ENCODE measurements at places on chromosomes 7 and 10.

- DNase-seq = no peak
Measured at GRCh38 chr10:72099600-72099921, 11.2 kb upstream of the SPOCK2 start.

DNA sequence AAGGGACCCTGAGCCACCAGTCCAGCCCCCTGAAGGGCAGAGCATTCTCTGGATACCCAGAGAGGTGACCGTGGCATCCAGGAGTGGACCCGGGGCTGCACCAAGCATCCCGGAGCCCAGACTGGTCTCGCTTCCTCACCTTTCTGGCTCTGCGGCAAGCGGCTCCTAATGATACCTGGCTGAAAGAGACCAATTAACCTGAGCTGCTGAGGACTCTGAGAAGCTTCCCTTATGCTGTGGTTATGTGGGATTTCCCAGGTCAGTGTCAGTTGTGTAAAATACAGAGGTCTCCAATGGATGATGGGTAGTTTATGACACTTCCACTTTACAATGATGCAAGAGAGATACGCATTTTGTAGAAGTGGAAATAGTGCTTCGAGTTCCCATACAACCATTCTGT lies 51.5 kb downstream of the PFKFB3 start:
- DNase-seq = no peak

GRCh38 chr10:114388275-114388674 lies 16.0 kb downstream of the AFAP1L2 start:
- no peak for DNase-seq

GRCh38 chr10:5619362-5620211 lies 46.8 kb downstream of the ASB13 start:
- no peak for DNase-seq

- no peak for DNase-seq
Measured at GRCh38 chr10:126628746-126629145, 41.7 kb downstream of the C10orf90 start.

DNA sequence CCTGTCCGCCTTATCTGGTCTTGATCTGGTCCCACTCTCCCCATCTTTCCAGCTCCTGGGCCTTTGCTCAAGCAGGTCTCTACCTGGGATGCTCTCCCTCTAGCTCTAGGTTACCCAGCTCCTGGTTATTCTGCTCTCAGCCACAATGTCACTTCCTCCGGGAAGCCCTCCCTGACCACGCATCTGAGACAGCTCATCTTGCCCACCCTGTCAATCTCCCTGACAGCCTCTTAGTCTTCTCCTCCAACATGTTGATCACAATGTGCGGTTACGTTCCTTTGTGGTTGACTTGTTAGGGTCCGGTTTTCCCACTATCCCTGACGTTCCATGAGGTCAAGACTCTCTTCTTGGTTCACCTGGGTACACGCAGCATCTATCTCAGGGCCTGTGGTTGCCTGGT lies 55.6 kb downstream of the GOLGA7B start:
- no peak for DNase-seq

DNA sequence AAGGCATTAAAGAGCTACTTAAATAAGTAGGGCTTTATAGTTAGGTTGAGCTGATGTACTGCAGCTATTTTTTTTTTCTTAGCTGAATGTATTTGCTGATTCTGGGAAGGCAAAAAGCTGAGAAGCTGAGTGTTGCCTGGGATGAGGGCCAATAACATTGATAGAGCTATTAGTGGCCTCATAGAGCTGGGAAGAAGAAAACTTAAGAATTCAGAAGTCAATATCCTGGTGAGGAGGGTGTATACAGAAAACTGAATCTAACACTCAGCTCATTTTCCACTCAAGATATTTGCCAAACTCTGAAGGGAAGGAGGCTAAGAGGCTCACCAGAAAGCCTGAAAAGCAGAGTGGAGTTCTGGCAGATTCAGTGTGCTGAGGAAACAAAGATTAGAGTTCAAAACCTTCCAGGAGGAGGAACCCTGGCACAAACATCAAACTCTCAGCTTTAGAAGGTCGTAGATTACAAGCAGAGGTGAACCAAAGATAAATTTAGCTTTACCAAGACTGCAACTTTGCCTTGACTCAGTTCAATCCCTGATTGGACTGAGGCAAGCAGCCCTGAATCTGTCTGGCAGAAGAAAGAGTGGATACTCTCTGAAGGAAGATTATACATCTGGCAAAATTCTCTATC lies 11.3 kb downstream of the PPP1R3C start:
- DNase-seq = no peak

GRCh38 chr7:110760341-110760740 lies 330.6 kb upstream of the LRRN3 start:
- no peak for DNase-seq

DNA sequence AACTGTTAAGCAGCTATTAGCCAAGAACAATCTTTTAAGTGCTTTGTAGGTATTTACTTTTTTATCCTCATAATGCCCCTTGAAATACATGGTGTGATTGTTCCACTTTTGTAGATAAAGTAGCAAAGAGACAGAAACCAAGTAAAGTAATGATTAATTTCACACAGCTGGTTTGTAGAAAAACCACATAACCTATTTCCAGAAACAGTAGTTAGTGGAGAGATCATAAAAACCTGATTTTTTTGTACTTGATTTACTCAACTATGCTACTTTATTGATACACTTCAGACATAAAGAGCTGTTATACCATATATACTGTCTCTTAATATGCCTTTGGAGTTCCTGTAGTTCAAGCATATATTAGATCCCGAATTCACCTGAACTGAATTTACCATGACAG lies 118.4 kb downstream of the SEMA3A start:
- no peak for DNase-seq

- DNase-seq = no peak
Measured at GRCh38 chr7:98354511-98355249, 46.2 kb downstream of the BAIAP2L1 start.

DNA sequence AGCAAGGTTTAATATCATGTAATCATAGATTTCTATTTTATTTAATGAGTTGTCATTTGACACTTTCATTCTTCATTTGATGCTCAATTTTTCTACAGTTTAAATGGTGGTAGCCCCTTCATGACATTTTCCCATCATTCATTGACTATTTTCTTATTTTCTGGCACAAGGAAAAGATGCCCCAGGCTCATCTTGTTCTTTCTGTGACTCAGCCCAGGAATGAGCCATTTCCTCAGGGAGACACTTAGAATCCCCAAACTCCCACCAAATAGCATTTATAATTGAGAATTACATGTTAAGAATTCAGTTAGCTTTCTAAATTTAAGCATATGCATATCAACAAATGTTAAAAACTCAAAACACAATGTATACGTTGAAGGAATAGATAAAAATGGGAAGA lies 222.3 kb downstream of the KIF20B start:
- DNase-seq = no peak

DNA sequence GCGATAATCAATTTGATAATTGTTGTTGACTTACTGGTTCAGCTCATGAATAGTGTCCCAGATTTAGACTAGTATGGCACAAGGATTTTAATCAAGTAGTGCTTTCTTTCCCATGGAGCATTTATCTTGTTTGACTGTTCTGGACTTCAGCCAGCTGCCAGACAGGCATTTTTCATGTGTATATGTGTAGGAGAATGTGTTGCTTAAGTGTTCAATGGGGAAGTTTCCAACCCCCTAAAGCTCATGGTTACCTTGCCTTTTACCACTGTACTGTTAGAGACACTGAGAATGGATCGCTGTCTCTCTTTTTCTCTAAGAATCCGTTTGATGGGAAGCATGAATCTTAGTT lies 103.9 kb downstream of the LRRC4 start:
- DNase-seq = no peak

DNA sequence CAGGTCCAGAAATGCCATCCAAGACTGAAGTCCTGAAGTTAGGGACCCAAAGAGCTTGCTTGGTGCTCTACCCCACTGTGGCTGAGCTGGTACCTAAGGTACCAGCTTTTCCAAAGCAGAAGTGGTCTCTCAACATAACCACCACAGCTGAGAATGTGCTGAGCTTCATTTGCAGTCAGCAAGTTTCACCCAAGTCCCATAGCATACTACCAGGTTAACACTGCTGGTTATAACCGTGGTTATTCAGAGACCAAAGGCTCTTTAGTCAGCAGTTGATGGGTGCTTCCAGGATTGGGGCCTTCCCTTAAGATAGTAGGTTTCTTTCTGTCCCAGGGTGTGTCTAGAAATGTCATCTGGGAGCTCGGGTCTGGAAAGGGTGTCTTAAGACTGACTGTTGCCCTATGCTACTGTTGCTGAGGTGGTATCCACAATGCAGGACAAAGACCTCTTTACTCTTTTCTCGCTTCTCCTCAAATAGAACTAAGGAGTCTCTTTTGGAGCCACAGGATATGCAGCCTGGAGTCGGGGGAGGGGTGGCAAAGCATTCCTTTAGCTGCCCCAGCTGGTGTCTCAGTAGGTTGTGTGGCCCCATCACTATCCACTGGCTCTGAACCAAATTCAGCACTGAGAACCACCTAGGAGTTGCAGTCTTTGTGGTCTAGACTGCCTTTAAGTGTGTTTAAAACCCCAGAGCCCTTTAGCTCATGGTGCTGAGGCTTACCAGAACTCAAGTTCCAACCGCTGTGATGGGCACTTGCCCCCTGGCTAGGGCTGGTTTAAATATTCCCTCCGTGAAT lies 354.9 kb upstream of the SEMA3C start:
- DNase-seq = no peak

GRCh38 chr10:69223028-69223342 lies 2.9 kb downstream of the HKDC1 start:
- DNase-seq = no peak

DNA sequence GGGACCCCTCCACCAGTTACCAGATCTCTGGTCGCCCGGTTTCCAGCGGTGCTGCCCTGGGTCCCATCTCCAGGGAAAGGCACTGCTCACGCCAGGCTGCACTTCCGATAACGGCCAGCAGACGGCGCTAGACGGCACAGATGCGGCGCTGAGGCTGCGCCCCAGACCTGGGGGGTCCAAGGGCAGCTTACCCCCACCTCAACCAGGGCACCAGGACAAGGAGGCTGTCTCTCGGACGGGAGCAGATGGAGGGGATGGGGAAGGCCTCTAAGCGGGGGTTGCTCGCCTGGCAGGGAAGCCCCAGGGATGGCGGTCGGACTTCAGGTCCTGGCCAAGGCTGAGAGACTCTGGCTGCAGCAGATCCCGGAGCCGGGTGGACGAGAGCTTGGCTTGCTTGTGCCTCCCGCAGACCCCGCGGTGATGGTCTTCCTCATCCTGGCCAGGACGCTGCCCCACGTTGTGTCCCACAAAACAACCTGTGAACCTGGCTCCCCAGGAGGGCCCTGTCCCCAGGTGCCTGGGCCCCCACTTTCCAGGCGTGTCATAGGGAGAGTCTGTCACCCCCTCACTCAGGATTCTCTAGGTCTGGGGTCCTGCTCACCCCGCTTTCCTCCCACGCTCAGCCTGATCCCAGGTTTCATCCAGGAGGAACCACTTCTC lies 23.9 kb upstream of the ZNF716 start:
- DNase-seq = no peak

GRCh38 chr7:135645296-135645904 lies 16.9 kb upstream of the STMP1 start:
- DNase-seq = no peak

DNA sequence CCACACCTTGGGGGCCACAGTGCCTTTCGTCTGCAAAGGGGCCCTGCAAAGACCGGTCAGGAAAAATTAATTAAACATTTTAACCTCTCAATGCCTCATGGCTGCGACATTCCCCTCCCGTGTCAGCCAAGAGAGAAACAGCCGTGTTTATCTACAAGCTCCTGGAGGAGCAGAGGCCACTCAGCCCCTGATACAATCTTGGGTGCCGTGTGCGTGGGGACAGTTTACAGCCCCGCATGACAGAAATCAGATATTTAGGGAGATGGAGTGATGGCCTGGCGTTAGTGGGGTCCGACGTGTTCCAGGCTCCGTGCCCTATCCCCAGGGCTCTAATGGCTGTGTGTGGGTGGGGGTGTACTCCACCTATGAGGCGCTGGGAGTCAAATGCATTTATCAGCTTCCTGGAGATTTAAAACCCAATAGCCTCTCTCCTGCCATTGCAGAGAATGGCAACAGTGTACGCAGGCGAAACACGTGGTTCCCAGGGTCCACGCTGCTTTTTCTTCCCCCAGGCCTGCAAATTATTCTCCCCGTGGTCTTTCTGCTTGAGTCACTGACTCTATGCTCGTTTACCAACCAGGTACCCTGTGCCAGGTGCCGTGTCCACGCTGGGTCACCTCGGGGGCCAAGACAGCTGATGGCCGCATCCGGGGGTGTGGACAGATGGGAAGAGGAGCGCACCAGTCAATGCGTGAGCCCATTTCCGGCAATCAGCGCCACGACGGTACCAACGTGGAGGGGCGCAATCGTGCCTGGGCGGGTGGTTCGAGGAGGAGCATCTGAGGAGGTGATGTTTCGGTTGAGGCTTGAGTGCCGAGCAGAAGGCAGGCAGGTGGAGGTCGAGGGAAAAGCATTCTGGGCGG lies 26.6 kb upstream of the PSMG3 start:
- no peak for DNase-seq

DNA sequence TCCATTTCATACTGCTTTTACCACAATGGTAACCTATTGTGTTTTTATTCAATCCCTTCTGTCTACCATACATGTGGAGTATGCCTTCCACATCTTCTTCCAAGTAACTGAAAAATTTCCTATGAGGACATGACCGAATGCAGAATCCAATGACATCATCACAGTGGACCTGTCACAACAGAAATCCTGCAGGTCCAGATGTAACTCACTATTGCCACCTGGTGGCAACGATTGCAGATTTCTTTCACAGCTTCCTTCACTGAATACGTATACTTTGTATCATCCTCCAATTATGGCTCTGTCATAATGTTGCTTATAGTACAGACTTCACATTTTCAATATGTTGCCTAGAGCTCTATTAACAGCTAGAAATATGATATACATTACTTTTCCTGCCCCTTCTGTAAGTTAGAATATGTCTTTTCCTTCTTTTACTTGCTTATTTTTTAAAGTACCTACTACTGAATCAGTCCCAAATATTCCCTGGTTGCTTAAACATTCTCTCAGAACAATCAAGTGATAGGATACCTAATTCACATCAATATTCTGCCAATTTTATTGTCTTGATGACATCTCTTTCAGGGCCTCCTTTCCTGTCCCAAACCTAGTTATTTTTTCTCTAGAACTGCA lies 45.4 kb downstream of the SLC13A1 start:
- peak; percentile 1 for DNase-seq

GRCh38 chr7:142303650-142304049 lies 45.8 kb upstream of the PRSS58 start:
- no peak for DNase-seq

DNA sequence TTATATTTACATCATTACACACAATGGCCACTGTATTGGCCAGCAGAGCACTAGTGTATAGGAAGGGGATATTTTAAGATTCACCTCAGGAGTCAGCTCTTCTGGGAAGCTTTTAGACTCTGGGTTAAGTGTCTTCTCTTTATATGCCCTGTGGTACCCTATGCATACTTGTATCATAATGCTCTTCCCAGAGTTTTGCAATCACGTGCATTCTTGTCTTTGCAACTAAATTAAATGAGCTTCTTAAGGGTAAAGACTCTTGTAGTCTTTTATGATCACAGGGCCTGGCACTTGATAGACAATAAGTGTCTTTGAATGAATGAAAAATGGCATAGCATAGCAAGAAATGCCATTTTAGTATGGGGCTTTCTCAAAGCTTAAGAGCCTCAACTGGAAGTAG lies 35.4 kb upstream of the ARMS2 start:
- DNase-seq = no peak

GRCh38 chr10:13439313-13440184 lies 89.3 kb downstream of the BEND7 start:
- DNase-seq = peak; percentile 2

Measured in activated CD4-positive, CD25-positive, alpha-beta regulatory T cell (primary cell).